Ovary (tissue), 10 donors: ENCODE measurements at places on chromosomes 16 and 17.

GRCh38 chr16:47241061-47241460, 97.3 kb upstream of the NETO2 start:
- no peak for DNase-seq

GRCh38 chr16:4372578-4373355, 1.1 kb downstream of the VASN start:
- DNase-seq = peak; percentile 60

DNA sequence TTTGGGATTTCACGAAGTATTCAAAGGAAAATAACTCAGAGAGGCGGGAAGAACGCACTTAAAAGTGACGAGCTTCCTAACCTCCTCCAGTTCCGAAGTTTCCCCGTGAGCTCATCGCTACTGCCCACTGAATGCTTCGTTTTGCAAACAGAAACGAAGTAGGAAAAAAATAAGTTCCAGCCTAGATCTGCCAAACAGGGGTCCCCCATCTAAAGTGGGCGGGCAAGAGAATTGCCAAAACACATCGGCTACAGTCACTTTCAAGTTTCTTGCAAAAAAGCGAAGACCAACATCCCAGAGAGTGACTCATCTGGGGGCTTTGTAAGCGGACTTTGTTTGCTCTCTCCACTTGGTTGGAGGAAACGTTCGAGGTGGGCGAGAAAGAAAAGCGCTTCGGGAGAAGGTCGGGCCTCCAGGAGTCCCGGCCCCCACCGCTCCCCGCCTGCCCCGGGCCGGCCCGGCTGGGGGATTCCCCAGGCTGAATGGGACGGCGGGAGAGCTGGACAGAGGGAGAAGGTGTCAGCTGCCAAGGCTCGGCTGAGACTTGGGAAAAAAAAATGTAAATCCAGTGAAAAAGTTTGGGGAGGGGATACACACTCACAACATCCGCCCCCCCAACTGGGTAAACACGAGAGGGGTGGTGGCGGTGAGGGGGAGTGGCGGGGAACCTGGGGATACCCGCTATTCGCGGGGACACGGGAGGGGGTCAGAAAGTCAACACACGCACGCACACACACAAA, 1.0 kb downstream of the VEZF1 start:
- no peak for DNase-seq

- DNase-seq = no peak
These were observed 11.0 kb downstream of the KRT33A start for GRCh38 chr17:41339571-41340172.

GRCh38 chr17:21742326-21742725, 50.0 kb downstream of the KCNJ18 start:
- no peak for DNase-seq

- DNase-seq = no peak
These were observed 95.2 kb upstream of the AXIN2 start for GRCh38 chr17:65656390-65657250.

- peak; percentile 64 for DNase-seq
These were observed 30.7 kb upstream of the GSE1 start for GRCh38 chr16:85582229-85582991.

DNA sequence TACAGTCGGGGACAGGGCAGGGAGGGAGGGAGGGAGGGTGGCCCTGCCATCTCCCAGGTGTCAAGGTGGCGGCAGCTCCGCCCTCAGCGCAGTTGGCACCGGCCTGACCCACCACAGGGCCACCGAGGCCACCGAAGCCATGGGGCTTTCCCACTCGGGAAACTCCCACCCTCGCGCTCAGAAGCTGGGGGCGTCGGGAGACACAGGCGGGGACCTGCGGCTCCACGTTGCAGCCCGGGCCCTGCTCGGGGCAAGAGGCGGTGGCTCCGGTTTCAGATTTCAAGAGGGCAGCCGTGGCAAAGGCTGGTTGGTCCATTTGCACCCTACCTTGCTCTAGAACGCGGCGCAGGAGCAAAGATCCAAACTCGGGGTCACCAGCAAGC, 544 bp downstream of the CYB561 start:
- no peak for DNase-seq

DNA sequence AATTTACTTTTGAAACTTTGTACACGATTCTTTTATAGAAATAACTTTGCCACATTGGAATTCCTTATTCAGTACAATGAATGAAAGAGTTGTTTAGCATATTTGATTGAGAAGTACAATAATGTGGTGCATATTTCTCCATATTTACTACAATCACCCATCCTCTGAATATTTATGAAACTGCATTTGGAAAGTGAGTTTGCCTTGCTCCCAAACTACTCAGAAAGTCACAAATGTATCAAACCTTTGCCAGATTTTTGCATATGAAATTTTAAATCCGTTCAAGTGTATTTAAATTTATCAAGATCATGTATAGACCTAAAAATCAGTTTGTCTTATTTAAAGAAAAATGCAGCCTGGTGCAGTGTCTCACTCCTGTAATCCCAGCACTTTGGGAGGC, 148.7 kb downstream of the CDH11 start:
- DNase-seq = no peak

DNA sequence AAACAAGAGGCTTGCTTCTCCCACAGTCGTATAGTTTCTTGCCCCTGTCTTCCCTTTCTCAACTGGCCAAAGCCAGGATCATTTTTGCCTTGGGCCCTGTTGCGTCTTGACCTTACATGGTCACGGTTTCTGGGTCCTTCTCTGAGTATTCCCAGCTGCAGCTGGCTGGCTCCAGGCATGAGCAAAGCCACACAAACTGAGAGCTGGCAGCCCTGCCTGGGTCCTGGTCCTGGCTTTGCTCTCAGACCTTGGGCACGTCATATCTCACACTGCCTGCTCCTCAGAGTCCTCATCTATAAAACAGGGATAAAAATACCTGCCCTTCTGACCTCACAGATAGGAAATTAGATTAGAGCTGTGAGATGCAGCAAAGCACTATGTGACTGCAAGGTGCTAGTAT, 277.6 kb downstream of the CBLN1 start:
- DNase-seq = no peak

- peak; percentile 72 for DNase-seq
These were observed 4.1 kb upstream of the C1QTNF1 start for GRCh38 chr17:79019632-79020584.

DNA sequence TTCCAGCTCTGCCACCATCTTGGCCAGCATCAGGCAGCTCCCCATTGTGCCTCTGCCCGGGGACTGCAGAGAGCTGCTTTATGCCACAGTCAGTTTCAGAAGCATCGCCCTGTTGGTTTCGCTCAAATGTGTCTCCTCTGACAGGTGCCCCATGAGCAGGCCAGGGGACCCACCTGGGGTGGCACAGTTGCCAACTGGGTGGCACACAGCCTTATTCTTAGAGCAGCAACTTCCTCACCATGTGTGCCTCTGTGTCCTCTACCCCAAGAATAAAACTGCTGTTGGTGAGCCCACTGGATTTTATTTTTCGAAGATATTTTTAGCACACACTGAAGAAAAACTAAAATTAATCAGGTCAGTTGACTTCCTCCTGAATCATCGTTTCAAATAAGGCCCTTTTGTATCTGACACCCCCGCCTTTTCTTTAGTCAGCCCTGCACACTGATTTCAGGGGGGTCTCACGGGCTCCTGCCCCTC, 44.9 kb upstream of the CACNG5 start:
- no peak for DNase-seq

DNA sequence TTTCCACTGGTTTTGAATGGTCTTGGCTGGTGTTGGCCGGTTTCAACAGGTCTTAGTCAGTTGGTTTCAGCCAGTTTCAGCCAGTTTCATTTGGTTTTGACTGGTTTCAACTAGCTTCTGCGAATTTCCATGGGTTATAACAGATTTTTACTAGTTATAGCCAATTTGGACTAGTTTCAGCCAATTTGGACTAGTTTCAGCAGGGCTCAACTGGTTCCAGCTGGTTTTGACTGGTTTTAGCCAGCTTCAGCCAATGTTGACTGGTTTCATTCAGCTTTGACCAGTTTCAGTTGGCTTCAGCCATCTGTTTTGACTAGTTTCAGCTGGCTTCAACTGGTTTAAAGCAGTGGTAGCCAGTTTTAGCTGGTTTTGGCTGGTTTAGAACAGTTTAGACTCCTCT, 432.6 kb downstream of the UTP18 start:
- DNase-seq = no peak

- peak; percentile 97 for DNase-seq
These were observed 5.2 kb upstream of the UNK start for GRCh38 chr17:75779250-75779986.

- DNase-seq = no peak
These were observed 19.1 kb downstream of the GPR142 start for GRCh38 chr17:74386386-74386785.

GRCh38 chr16:1923299-1924034, 5.3 kb upstream of the HS3ST6 start:
- DNase-seq = no peak

DNA sequence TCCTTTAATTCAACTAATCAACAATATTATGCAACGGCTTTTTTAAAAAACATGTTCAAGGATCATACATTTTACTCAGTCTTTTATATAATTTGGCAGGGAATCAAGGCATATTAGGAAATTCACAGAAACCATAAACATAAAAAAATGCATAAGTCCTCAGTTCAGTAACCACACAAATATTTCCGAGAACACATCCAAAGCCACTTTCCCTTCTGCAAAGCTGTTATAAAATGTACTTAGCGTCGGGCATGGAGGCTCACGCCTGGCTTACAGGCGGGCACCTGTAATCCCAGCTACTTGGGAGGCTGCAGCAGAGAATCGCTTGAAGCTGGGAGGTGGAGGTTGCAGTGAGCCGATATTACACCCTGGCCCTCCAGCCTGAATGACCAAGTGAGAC, 9.7 kb upstream of the ZC3H7A start:
- DNase-seq = no peak

DNA sequence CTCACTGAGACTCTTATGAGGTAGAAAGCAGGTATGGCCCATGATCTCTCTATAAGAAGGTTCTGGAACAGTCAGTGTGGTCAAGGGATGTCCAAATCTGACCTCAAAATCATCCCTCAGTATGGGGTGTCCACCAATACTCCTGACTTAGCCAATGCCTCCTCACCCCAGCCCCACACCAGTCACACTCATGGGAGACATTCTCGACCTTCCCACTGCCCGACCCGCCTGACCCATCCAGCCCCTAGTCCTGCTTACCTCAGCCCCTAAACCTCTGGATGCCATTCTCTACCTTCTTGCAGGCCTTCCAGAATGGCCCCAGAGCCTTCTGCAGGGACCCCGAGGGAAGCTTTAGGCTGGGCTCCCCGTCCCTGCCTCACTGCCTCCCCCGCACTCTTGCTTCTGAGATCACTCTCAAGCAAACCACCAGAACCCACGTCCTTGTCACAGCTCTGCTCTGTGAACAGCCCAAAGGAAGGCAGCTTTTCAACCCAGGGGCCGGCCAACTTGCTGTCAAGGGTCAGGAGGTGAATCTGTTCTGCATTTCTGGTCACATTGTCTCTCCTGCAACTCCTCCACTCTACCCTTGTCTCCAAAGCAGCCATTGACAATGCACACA, 44.9 kb upstream of the RBFOX3 start:
- no peak for DNase-seq

GRCh38 chr17:33667052-33667509, 374.0 kb upstream of the ASIC2 start:
- DNase-seq = no peak

DNA sequence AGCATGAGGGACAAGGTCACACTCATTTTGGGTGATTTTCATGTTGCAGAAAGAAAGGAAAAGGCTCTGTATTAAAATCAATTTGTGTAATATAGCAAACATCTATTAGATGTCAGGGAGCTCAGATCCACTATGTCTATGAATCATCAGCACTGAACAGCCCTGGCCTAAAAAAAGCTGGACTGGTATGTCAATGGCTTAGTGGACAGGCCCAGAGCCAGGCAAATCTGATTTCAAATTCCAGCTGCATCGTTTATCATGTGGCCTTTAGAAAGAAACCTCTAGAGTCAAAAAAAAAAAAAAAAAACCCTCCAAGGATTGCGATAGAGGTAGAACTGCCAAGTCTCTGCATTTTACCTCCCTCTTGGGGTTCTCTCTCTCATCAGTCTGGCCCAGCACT, 5.4 kb downstream of the GAS7 start:
- no peak for DNase-seq

GRCh38 chr17:1972487-1973160, 52.5 kb downstream of the RTN4RL1 start:
- no peak for DNase-seq

GRCh38 chr17:72822358-72823023, 270.0 kb downstream of the SLC39A11 start:
- DNase-seq = no peak

DNA sequence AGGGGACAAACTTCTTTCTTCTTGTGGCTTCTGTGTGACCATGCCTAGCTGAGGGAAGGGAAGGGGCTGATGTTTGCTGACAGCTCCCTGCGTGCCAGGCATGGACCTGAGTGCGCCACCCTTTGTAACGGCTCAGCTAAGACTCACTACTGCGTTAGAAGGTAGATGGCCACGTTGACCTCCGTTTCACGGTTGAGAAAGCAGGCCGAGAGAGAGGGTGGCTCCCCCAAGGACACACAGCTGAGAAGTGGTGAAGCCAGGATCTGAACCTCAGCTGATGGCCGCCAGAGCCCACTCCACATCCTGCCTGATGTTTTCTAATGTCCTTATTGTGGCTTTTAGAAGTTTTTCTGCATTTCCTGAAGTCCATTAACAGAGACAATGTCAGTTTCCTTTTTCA, 45.1 kb downstream of the RGS9 start:
- no peak for DNase-seq

DNA sequence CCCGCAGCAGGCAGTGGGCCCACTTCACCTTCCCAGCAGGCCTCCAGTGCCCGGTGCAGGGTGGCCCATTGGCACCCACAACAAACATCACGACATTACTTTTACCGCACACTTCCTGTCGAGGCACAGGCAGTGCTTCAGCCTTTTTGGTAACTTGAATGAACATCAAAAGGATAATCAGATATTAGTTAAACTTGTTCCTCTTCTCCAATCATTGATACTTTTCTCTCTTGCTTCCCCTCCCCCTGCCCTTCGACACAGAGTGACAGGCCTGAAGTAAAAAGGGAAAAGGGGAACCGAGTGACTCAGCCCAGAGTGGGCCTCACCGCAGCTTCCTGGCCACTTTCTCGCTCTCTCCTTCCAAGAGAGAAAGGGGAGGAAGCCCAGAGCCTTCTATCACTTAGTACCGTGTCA, 507.0 kb downstream of the MAF start:
- DNase-seq = no peak

GRCh38 chr17:72487731-72488494, 367.1 kb downstream of the SOX9 start:
- no peak for DNase-seq

DNA sequence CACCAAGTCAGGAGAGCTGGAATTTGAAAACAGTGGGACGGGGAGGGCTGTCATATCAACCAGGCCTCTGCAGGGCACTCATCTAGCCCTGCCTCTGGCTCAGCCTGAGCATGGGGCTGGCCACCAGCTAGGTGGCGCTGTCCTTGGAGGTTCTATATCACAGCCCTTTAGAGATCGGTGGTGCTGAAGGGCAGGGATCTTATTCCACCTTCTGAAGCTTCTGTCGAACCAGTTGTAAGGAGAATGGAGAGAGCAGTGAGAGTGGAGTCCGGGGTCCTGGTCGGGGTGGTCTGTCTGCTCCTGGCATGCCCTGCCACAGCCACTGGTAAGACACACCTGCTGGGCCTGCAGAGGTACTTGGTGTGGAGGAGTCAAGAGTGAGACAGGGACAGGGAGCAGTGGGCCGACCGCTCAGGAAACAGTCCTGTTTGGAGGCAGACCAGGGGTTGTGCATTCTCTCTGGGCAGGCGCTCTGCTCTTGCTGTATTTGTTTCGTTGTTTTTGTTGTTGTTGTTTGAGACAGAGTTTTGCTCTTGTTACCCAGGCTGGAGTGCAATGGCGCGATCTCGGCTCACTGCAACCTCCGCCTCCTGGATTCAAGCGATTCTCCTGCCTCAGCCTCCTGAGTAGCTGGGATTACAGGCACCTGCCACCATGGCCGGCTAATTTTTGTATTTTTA, at the start of gene CES3:
TSS of gene CES3 (plus strand) at position 202 of the 680 bp plus-strand sequence. CDS start at position 244, 42 bp downstream.
- DNase-seq = no peak

- DNase-seq = no peak
These were observed 12.2 kb downstream of the PLK1 start for GRCh38 chr16:23690771-23691482.
